ENCODE measurements at places on chromosomes 2 and 18. TPM values are rescaled to one million over a fixed set of nuclear protein-coding genes. Genes with fewer than 3 reads are reported as not detected.

SRD5A2 gene
- total RNA-seq = not detected

HDLBP gene
- total RNA-seq = 419 TPM

- H3K36me3 ChIP-seq = no peaks in the 10 kb centered on the region
- no peak within 1 kb of the TSS for H3K27ac ChIP-seq
- no peaks in the 10 kb centered on the region for H3K4me1 ChIP-seq
- H3K4me3 ChIP-seq = no peak within 1 kb of the TSS
- no peak for DNase-seq
Observed at GRCh38 chr18:46657115-46657955, at the start of gene LOXHD1. Gene LOXHD1, minus strand, starts transcription at chr18:46657220. Its CDS starts 187 bp downstream, at chr18:46657033.

DNA sequence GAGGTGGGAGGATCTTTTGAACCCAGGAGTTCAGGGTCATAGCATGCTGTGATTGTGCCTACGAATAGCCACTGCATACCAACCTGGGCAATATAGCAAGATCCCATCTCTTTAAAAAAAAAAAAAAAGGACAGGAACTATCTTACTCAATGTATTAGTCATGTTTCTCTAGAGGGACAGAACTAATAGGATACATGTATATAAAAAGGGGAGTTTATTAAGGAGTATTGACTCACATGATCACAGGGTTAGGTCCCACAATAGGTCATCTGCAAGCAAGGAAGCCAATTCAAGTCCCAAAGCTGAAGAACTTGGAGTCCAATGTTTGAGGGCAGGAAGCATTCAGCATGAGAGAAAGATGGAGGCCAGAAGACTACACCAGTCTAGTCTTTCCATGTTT, 18.8 kb upstream of the CASP10 start:
- H3K27me3 ChIP-seq = no peaks in the 10 kb centered on the region
- DNase-seq = no peak
- H3K27ac ChIP-seq = no peak overlapping the region
- peaks cover 23% of the 10 kb centered on the region for H3K4me1 ChIP-seq

KCNG2 gene
- total RNA-seq = not detected

CGREF1 gene
- 0.88 TPM for total RNA-seq

COL5A2 gene
- 6.3 TPM for total RNA-seq

- H3K27me3 ChIP-seq = no peaks in the 10 kb centered on the region
- no peak for DNase-seq
Observed at GRCh38 chr2:203286532-203286931, 41.7 kb upstream of the ABI2 start.

- H3K27ac ChIP-seq = no peak overlapping the region
- no peaks in the 10 kb centered on the region for H3K27me3 ChIP-seq
- H3K4me3 ChIP-seq = no peak overlapping the region
- H3K4me1 ChIP-seq = no peaks in the 10 kb centered on the region
Observed at GRCh38 chr2:107108556-107108955, 222.6 kb upstream of the ST6GAL2 start.

- H3K36me3 ChIP-seq = no peaks in the 10 kb centered on the region
- no peaks in the 10 kb centered on the region for H3K4me1 ChIP-seq
Observed at GRCh38 chr2:60324536-60324935, 228.9 kb downstream of the BCL11A start.

DNA sequence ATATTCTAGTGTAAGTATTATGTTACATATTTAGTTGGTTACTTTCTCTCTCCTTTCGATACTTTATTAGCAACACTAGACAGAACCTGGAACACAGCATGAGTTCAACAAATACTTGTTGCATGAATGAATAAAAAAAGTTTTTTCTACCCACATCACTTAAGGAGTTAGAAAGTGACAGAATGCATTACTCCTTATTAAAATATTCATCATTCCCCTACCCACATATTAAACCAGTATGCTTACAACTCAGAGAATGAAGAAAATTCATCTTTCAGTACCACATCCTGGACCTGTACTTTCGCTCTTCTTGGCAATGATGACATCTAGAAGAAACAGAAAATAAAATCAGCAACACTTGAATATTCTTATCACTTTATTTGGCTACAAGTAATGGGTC, 6.0 kb downstream of the SRBD1 start:
- peaks cover 10% of the 10 kb centered on the region for H3K36me3 ChIP-seq
- H3K27ac ChIP-seq = no peak overlapping the region
- H3K27me3 ChIP-seq = no peaks in the 10 kb centered on the region
- H3K4me3 ChIP-seq = no peak overlapping the region
- H3K4me1 ChIP-seq = peaks cover 4% of the 10 kb centered on the region

CD207 gene
- total RNA-seq = not detected

- no peak overlapping the region for H3K27ac ChIP-seq
- H3K4me3 ChIP-seq = no peak overlapping the region
- H3K27me3 ChIP-seq = peaks cover 71% of the 10 kb centered on the region
- H3K4me1 ChIP-seq = peaks cover 28% of the 10 kb centered on the region
- no peak for DNase-seq
- H3K36me3 ChIP-seq = no peaks in the 10 kb centered on the region
Observed at GRCh38 chr2:29917781-29918180, 3.6 kb downstream of the ALK start.

DNA sequence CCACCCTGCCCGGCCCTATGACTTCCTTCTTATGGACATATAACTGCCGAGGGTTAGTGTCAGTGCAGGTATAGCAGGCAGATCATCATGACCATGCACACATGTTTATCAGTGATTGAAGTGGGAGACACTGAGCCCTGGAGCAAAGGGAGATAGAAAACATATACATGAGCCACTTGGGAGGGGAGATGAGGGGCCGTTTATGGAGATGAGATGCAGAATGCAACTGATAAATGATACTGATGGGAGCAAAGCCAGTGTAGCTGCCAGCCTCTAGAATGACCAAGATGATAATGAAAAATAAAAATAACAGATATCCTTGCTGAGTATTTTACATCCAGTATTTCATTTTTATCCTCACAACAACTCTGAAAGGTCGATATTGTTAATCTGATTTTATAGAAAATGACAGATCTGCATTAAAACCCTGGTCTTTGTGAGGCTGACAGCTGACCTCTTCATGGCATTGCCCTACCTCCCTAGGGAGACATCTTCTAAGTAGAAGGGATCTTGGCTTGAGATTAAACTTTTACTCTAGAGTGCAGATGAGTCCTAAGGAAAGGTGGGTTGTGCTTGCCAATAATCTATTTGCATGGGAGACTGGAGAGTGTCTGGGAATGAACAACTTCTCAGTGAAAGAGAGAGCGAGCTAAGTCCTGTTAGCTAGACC, 178.4 kb upstream of the LHCGR start:
- no peak overlapping the region for H3K27ac ChIP-seq
- H3K4me3 ChIP-seq = no peak overlapping the region
- no peaks in the 10 kb centered on the region for H3K36me3 ChIP-seq
- peaks cover 3% of the 10 kb centered on the region for H3K27me3 ChIP-seq
- no peaks in the 10 kb centered on the region for H3K4me1 ChIP-seq

GRCh38 chr18:37265382-37265781, 300.2 kb downstream of the CELF4 start:
- DNase-seq = no peak
- peaks cover 28% of the 10 kb centered on the region for H3K27me3 ChIP-seq
- no peak overlapping the region for H3K4me3 ChIP-seq

GRCh38 chr2:220705678-220706077, 866.4 kb downstream of the EPHA4 start:
- no peak overlapping the region for H3K27ac ChIP-seq
- H3K4me3 ChIP-seq = no peak overlapping the region
- DNase-seq = no peak
- no peaks in the 10 kb centered on the region for H3K36me3 ChIP-seq
- no peaks in the 10 kb centered on the region for H3K27me3 ChIP-seq
- H3K4me1 ChIP-seq = no peaks in the 10 kb centered on the region

GPR45 gene
- not detected for total RNA-seq

DNA sequence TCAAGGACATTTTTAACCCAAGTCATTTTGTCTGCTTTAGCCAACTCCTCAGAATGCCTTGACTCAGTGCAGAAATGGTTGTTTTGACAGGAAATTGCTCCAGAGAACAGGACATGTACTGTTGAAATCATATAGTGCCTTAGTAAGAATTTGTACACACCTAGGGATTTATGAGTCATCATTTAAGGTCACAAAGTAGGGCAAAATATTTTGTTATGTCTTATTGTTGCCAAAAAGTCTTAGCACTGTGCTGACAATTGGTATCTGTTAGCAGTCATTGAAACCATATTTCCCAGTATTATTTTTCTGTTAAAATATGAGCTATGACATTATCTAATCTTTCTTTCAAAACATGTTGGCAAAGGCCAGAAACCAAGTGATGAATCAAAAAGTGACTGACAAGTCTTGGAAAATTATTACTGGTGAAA, 104.5 kb downstream of the OSBPL6 start:
- no peaks in the 10 kb centered on the region for H3K27me3 ChIP-seq
- H3K4me1 ChIP-seq = no peaks in the 10 kb centered on the region
- no peaks in the 10 kb centered on the region for H3K36me3 ChIP-seq
- no peak overlapping the region for H3K4me3 ChIP-seq
- DNase-seq = no peak
- no peak overlapping the region for H3K27ac ChIP-seq

ALK gene
- not detected for total RNA-seq

FAM228A gene
- total RNA-seq = 1.2 TPM

Data from heart right ventricle (tissue), 16 donors.